ENCODE measurements at places on chromosomes 12 and 14.

DNA sequence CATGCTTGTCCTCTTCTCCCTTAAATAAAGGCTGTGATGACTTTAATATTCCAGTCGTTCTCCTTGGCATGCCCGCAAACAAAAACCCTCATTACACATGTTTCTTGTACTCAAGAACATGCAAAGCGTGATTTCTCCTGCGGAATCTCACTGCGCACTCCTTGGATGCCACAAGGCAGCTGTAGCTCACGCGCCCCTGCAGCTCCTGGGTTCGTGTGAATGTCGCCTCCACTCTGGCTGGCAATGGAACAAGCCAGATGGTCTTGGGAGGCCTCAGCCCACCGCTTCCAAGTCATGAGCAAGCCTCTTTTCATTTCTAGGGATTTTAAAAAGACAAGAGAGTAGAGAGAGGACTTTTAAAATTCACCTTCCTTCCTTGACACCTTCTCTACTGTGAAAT lies 403.8 kb downstream of the PCNX1 start:
- DNase-seq, result peak; percentile 14

DNA sequence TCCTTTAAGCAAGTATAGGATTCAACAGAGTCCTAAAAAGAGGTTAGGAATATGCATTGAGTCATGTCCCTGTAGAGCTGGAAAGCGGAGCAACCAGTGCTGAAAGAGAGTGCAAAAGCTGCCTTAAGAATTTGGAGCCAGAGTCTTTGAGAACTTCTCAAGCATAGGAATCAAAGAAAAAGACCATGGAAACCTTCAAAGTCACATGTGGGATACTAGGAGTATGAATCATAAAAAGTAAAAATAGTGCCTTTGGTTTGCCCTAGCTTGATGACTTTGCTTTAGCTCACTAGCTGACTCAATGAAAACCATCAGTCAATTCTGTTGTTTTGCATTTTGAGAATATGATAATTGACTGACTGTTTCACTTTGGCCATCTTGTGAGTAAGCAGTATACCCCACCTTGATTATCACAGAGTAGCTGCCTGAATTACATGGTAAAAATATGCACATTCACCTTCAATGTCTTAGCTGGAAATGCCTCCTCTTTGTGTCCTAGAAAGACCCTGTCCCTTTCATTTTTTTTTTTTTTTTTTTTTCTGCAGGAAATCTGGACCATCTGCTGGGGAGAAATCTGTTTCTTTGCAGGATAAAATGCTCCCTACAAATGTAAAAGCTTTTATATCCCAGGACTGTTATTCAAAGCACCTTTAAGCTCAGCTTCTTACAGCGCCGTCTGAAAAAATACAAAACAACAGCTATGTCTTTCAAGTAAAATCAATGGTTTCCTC lies 248.6 kb upstream of the KRR1 start:
- no peak for DNase-seq

GRCh38 chr14:35331605-35332516 lies 39.7 kb downstream of the PSMA6 start:
- no peak for DNase-seq

GRCh38 chr12:118391836-118392235 lies 15.5 kb downstream of the SUDS3 start:
- no peak for DNase-seq

- DNase-seq, result no peak
Measured at GRCh38 chr14:80202888-80203562, 8.3 kb downstream of the DIO2 start.

GRCh38 chr14:89474464-89474863 lies 57.4 kb upstream of the FOXN3 start:
- no peak for DNase-seq

GRCh38 chr14:92994131-92994676 lies 71.3 kb downstream of the CHGA start:
- DNase-seq, result no peak

DNA sequence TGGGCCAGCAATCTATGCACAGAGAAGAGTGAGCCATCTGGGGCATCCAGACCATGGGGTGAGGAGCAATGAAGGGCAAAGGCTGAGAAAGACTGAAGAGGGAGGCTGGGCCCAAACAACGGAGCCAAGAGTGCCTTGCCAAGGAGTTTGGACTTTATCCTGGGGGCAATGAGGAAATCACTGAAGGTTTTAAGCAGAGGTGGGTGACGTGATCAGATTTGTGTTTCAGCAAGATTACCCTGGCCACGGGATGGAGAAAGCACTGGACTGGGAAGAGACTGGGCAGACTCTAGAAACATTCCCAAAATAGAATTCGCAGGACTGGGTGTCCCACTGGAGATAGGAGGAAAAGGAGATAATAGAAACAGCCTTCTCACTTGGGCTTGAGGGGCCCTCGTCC lies 65.3 kb downstream of the DPF3 start:
- no peak for DNase-seq

GRCh38 chr12:102685172-102685571 lies 204.8 kb upstream of the IGF1 start:
- no peak for DNase-seq

GRCh38 chr12:120849765-120850164 lies 54.4 kb downstream of the SPPL3 start:
- no peak for DNase-seq

GRCh38 chr14:62896932-62897456 lies 148.3 kb downstream of the KCNH5 start:
- DNase-seq, result no peak

DNA sequence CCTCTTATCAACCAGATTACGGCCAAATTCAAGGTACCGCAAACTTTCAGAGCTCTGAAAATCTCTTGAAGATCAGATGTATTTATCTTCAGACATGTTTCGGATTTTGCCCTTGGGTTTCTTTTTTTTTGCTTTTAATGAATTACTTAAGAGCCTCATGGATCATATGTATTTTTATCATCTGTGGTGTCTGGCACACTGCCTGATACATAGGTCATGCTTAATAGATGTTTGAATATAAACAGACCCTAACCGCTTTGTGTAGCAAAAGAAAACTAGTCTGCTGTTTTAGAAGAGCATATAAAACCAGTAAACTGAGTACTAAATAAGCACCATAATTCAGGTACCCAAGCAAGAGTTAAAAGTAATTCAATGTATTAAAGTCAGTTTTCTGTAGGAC lies 20.1 kb upstream of the TBK1 start:
- DNase-seq, result no peak

- no peak for DNase-seq
Measured at GRCh38 chr12:86256163-86256562, at the start of gene MGAT4C. TSS of gene MGAT4C (minus strand) at chr12:86256391.

GRCh38 chr14:96167224-96168148 lies 37.2 kb upstream of the BDKRB2 start:
- no peak for DNase-seq

- DNase-seq, result no peak
Measured at GRCh38 chr12:100234166-100234565, 32.7 kb downstream of the DEPDC4 start.

GRCh38 chr14:68603533-68604360 lies 189.1 kb downstream of the ZFP36L1 start:
- DNase-seq, result no peak

- peak; percentile 35 for DNase-seq
Measured at GRCh38 chr14:99995700-99996356, 69.4 kb upstream of the EVL start.

DNA sequence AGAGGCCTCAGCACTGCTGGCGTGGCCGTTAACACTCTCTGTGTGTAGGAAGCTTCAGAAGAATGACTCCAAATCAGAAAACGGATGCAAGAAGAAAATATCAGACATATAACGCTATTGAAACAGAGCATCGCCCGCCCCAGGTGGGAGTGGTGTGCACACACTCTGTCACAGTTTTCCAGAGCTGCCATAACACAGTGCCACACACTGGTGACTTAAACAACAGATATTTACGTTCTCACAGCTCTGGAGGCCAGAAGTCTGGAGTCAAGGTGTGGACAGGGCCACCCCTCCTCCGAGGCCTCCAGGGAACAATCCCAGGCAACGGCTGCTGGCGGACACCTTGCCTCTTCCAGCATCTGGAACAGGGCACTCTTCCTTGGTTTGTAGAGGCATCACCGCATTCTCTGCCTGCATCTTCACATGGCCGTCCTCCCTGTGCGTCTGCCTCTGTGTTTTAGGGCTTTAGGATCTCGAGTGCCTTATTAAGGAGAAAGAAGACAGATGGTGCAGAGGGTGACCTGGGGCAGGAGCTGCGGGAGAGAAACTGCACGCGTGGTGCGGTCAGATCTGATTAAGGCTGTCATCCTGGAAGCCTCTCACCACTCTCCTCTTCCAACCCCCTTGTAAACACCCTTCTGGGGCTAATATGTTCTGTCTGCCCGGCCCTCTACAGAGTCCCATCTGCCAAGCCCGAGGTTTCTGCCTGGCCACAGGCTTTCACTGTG lies 141.0 kb downstream of the SLC15A4 start:
- no peak for DNase-seq

DNA sequence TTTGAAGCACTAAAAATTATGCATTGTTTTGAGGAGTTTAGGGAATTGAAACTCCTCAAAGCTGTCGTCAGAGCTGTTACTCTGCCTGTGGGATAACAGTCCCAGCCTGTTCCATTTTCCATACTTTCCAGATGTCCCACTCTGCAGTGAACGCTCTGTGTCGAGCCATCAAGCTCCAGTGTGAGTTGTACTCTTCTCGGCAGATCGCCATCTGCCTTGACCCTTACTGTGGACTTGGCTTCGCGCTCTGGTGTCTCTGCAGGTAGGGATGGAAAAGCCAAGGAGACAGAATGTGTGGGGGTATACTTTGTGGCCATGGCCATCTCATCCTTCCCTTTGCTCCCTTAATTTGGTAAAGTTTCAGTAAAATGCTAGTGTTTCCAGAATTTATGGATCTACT lies 35.5 kb upstream of the ATF1 start:
- DNase-seq, result no peak

DNA sequence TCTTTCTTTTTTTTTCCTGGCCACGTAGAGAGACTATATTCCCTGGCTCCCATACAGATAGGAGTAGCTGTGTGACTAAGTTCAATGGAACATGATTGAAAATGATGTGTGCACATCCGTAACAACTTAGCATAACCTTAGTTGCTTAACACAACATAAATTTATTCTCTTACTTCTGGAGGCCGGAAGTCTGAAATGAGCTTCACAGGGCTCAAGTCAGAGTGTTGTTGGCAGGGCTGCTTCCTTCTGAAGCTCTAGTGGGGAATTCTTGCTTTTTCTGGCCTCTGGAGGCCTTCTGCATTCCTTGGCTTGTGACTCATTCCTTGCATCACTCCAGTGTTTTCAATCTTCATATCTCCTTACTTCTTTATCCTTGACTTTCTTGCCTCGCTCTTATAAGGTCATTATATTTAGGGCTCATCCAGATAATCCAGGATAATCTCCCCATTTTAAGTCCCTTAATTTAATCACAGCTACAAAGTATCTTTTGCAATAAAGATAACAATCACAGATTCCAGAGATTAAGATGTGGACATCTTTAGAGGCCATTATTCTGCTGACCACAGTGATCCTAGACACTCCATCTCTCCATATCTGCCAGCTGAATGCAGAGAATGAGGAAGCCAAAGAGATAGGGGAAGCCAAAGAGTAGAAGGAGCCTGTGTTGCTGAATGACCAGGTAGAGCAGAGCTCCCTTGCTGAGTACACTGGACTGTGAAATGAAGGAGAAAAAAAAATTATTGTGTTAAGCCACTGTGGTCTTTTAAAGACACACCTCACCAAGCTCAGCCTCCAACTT lies 21.0 kb upstream of the SNX6 start:
- DNase-seq, result no peak

DNA sequence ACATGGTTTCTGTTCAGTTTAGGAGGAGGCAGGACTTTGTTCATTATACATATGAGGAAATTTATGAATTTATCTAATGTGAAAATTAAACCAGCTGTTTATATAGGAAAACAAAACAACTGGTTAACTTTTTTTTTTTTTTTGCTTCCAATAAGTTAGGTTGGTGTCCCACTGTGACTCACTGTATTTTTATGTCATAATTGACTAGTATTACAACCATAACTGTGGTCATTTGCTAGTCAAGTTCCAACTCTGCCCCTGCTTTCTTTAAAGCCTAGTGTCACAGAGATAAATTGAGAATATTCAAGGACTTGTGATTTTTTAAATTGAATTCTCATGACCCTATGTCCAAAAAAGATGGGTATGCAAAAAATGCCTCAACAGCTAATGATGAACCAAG lies 227.7 kb downstream of the BCAT1 start:
- no peak for DNase-seq

GRCh38 chr14:102927346-102927877 lies 4.9 kb downstream of the AMN start:
- DNase-seq, result no peak

- peak; percentile 83 for DNase-seq
Measured at GRCh38 chr14:76829650-76830421, 3.6 kb downstream of the LRRC74A start.

DNA sequence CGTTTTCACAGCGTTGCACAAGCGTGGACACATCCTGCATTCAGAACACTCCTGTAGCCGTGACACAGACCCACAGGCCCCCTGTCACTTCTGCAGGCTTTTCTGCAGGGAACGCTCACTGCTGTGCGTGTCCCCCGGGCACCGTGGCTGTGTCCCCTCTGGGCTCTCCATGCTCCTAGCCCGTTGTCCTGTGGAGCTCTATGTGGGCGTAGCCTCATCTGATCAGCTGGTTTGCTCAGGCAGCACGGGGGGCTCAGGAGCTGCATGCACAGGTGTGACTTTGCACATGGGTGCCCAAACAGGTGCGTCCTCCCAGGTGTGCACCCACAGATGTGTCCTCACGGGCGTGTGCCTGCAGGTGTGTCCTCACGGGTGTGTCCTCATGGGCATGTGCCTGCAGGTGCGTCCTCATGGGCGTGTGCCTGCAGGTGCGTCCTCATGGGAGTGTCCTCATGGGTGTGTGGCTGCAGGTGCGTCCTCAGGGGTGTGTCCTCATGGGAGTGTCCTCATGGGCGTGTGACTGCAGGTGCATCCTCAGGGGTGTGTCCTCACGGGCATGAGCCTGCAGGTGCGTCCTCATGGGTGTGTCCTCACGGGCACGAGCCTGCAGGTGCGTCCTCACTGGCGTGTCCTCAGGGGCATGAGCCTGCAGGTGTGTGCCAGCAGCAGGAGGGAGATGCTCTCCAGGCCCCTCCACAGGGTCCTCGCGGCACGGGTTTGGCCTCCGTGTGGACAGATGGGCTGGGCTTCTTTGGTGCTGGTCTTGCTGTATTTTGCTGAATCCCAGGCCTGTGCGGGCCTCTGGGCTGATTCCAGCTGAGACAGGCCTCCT lies 17.5 kb downstream of the MTA1 start:
- no peak for DNase-seq

GRCh38 chr14:54857830-54858269 lies 44.8 kb downstream of the GCH1 start:
- DNase-seq, result no peak

GRCh38 chr12:123939716-123940626 lies 32.7 kb downstream of the CCDC92 start:
- no peak for DNase-seq

DNA sequence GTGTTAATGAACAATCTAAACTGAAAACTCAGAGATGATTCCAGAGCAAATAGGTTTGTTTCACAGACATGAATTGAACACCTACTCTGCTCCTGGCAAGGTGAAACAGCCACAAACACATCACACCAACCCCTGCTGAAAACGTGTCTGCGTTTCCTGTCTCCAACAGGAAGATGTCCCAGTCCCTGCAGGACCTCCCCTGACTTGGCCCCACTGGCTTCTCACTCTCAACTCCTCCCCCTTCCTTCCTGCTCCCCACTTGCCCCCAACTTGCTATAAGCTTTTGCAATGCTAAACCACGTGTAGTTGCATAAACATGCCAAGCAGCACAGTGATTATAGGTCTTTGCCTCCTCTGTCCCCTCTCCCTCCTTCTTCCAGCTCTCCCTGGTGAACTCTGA lies 567.6 kb downstream of the BCL11B start:
- no peak for DNase-seq

- DNase-seq, result no peak
Measured at GRCh38 chr12:2958432-2959191, 585 bp upstream of the TEAD4 start.

Measured in amygdala (tissue), 56 donors.